ENCODE measurements at places on chromosomes 4 and X. TPM values are rescaled to one million over a fixed set of nuclear protein-coding genes. Genes with fewer than 3 reads are reported as not detected.

- H3K4me3 ChIP-seq = peak overlapping the region; percentile 97
- no peak overlapping the region for H3K27ac ChIP-seq
- DNase-seq = no peak
These were observed 1.5 kb upstream of the PAPSS1 start for GRCh38 chr4:107721436-107722100.

- H3K36me3 ChIP-seq = no peaks in the 10 kb centered on the region
- peaks cover 2% of the 10 kb centered on the region for H3K27me3 ChIP-seq
- H3K4me3 ChIP-seq = no peak overlapping the region
- DNase-seq = no peak
These were observed 12.6 kb upstream of the PDE6B start for GRCh38 chr4:612749-613125.

- no peaks in the 10 kb centered on the region for H3K36me3 ChIP-seq
- H3K4me3 ChIP-seq = no peak overlapping the region
- no peaks in the 10 kb centered on the region for H3K27me3 ChIP-seq
- no peak overlapping the region for H3K27ac ChIP-seq
These were observed 126.0 kb upstream of the RBPJ start for GRCh38 chr4:26194764-26195163.

DNA sequence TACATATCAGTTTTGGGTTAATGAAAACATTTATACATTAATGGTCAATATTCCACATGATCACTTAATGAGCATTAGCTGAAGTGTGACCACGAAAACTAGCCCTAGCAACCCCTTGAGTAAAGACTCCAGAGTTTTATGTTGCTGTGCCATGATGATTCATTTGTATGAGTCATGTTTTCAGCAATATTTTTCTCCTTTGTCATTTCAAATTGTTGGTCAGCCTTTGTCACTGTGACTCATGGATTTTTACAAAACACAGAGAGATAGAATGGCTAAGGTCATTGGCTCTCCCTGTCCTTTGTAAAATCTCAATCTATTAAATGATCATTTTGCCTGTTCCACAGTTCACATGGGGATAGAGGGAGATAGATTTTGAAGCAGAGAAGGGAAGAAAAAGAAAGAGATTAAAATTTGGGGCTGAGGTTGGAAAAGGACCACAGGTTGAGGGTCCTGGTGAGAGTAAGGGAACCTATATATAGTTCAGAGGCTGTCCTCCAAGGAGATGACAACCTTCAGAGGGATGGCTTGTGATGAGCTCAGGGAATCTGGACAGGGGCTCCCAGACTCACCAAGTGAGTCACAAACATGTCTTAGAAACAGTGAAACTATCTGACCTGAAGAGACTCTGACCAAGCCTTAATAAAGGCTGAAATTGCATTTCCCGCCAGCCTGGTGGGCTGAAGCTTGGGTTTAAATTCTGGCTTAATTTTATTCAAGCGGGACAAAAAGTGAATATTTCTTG lies 25.6 kb downstream of the NR0B1 start:
- no peaks in the 10 kb centered on the region for H3K4me1 ChIP-seq
- no peak overlapping the region for H3K27ac ChIP-seq
- H3K27me3 ChIP-seq = no peaks in the 10 kb centered on the region
- no peak for DNase-seq
- no peaks in the 10 kb centered on the region for H3K36me3 ChIP-seq

- no peaks in the 10 kb centered on the region for H3K36me3 ChIP-seq
- H3K27me3 ChIP-seq = no peaks in the 10 kb centered on the region
- no peak overlapping the region for H3K4me3 ChIP-seq
- peak; percentile 71 for DNase-seq
- no peak overlapping the region for H3K27ac ChIP-seq
These were observed 85.0 kb downstream of the ADRA2C start for GRCh38 chr4:3851211-3851610.

DNA sequence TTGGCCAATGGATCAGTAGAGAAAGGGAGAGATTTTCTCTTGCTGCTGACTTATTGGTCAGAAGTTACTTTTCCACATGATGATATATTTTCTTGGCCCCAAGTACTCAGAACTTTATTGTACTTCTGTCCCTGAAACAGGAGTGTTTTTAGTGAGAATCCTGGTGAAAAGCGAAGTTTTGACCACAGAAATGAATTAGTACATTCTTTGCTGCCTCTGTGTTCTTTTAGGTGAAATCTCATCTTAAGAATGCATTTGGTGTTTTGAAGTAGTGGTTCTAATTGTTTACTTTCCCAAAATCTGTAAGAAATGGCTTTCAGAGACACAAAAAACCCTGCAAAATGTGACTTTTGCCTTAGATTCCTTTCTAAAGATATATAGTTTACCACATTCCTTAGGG lies 240.4 kb downstream of the FRMPD4 start:
- no peak overlapping the region for H3K4me3 ChIP-seq
- H3K27me3 ChIP-seq = peaks cover 17% of the 10 kb centered on the region
- H3K27ac ChIP-seq = no peak overlapping the region

Gene FRG2
- not detected for total RNA-seq

All from spinal cord (tissue), 10 donors.